CD4-positive, alpha-beta T cell treated with Interleukin-2 at 100 ng/mL for 4 hours (primary cell): ENCODE measurements at places on chromosomes 4 and X.

DNA sequence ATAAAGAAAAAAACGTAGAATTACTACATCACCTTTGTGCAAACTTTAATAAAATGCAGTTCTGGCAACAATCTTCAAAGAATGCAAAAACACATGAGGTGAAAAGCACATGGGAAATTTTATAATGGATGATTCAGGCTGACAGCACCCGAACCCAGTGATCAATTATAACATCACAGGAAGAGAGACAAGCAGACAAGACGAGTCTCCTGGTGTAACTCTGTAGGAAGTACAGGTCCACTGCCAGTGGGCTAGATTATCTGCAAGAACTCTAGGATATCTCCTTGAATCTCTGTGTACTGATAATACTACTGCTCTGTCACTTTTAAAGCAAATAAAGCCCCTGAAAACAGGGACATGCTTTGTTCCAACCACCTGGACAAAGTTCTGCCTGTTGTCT, 58.9 kb upstream of the NXF3 start:
- DNase-seq, result no peak

DNA sequence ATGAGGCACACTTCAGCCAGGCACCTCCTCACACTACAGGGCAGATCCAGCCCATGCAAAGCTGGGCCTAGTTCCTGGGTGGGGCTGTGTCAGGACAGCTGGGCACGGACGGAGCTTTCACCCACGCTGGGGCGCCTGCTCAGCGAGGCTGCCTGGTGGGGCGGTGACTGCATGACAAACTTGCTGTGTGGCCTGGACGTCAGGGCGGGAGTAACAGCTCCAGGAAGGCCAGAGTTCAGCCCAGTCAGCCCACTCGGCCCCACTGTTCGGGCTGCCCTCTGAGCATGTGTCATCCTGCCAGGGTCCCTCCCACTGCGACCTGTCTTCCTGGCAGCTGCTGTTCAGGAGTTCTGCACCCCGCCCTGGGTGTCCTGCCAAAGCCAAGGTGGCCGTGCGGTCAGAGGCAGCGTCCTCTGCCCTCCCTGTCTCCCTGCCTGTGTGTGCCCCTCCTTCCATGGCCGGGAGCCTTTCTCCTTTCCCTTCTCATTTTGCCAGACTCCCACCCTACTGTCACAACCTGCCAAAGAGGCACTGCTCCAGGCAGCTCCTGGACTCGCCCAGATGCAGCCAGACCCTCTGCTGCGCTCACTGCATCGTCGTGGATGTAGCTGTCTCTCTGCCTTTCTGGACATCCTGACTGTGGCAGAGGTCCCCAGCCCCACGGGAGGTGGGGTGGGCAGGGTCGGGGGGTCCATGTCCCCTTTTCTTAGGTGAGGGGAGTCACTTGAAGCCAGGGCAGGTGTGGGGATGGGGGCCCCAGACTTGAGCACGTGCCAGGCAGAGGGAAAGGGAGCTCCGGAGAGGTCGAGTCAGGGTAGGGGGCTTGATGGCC, 33.0 kb upstream of the KIAA0232 start:
- DNase-seq, result no peak

DNA sequence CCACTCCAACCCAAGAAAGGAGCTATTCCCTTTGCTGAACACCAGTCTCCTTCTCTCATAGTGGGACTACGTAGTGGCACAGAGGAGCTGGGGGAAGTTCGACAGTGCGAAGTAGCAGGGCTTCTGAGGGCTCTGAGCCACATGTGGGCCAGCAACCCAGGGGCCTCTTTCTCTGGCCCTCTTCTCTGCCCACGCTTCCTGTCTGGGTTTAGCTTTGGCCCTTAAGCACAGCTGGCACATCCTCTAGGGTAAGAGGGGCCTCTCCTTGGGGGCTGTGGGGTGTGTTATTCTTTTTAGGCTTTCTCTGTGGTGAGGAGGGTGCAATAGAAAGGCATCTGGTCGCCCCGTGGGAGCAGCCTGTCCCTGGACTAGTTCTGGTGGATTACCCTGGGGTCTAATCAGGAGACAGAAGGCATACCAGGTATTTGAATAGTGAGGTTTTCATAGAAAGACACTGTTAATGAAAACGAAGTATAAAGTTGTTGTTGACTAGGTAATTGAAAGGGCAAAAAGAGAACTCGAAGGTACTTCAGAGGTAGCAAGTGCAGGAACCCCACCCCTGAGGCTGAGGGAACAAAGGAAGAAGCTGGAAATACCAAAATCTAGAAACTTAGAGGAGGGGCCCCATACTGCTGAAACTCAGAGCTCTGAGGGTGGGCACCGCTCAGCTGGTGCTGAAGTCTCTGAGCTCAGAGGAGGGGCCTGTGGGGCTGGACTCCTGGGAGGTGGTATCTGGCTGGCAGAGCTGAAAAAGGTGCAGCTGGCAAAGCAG, 151.9 kb upstream of the RPS6KA3 start:
- no peak for DNase-seq

GRCh38 chr4:118270492-118270891, 82.3 kb downstream of the PRSS12 start:
- peak; percentile 62 for DNase-seq

DNA sequence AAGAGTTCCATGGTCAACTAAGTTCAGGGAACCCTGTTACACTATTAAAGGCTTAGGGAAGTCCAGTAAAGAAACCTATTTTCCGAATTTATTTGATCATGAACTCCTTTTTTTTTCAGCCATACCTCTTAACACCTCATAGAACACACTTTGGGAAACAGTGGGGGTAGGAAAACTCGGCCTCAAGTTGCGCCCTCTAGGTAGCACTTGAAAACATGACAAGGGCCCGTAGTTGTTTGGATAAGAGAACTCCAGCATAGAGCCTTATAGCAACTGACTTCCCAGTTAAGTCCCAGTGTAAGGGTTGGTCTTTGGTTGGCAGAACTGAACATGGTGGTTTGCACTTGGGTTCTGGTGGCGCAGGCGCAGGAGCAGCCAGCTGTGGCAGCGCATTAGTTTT, 14.4 kb downstream of the OGT start:
- no peak for DNase-seq

DNA sequence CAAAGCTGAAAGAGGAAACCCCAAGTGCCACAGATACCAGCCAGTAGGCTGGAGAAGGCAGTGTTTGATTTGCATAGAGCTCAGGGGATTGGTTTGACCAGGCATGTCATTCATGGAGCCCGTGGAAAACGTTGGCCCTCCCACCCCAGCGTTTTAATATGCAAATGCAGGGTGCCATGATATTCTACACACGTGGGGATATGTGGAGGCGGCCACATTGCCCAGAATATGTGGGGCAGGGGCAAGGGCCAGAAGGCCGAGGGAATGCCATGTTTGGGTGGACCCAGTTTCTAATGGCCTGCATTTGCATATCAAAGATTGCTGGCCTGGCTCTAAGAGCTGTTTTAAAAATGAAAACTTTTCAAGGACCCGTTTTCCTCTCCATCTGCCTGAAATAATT, 71.1 kb downstream of the MAP9 start:
- no peak for DNase-seq

DNA sequence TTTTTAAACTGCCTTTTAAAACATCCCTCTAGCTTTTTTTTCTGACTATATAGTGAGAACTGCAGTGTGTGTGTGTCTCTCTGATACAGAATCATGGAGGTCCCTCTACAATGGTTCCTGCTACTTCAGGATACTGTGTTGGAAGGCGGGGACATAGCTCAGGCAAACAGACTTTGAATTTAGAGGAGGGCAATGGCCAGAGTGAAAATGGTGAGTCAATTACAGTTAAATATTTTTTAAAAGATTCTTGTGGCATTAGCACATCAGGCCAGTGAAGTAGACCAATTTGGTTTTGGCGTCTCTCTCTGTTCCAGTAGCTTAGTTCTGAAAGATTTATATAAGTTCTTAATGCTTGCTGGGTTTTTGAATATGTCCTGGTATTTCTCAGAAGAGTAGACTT, 47.1 kb downstream of the ALG13 start:
- DNase-seq, result no peak

GRCh38 chr4:127669691-127670090, 36.9 kb downstream of the INTU start:
- no peak for DNase-seq

DNA sequence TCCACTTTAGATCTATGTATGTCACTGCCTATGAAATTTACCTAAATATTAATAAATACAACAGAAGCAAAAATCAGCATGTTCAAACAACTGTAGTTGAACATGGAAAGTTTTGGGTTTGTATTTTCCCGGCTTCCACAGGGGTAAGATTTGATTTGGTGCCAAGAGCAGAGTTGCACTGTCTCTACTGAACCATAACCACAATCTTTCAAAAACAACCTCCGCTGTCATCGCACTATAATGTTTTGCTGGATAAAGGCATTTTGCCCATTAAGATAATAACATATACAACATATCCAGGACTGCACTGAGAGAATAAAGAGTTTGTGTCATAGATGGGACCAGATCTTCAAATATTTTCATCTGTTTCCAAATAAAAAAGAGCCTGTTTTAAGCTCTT, 94.9 kb downstream of the TENM3 start:
- DNase-seq, result no peak

- DNase-seq, result no peak
Observed at GRCh38 chr4:149140841-149141240, 674.8 kb downstream of the IQCM start.

DNA sequence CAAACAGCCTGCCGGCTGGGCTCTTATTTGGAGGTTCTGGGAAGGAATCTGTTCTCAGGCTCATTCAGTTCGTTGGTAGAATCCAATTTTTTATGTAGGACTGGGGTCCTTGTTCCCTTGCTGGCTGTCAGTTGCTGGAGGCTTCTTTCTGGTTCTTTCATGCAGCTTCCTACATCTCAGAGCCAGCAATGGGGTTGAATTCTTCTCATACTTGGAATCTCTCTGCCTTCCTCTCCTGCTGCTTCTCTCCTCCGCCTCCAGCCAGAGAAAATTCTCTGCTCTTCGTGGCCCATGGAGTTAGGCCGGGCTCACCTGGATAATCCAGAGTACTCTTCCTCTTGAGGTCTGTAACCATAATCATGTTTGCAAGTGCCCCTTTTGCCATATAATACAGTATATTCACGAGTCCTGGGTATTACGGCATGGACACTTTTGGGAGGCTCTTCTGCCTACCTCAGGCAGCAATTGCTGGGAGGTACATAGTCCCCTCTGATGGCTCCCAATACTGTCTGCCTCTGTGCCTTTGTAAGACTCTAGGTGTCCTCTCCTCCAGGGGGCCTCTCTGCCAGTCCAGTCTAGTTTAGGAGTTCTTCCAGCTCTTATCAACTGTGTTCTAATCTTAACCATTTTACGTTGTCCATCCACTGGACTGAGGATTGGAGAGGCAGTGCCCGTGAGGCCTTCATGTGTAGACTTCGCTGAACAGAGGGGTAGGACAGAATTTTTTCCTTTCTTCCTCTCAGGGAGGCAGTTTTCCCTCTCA, 2.2 kb downstream of the TRMT44 start:
- no peak for DNase-seq

DNA sequence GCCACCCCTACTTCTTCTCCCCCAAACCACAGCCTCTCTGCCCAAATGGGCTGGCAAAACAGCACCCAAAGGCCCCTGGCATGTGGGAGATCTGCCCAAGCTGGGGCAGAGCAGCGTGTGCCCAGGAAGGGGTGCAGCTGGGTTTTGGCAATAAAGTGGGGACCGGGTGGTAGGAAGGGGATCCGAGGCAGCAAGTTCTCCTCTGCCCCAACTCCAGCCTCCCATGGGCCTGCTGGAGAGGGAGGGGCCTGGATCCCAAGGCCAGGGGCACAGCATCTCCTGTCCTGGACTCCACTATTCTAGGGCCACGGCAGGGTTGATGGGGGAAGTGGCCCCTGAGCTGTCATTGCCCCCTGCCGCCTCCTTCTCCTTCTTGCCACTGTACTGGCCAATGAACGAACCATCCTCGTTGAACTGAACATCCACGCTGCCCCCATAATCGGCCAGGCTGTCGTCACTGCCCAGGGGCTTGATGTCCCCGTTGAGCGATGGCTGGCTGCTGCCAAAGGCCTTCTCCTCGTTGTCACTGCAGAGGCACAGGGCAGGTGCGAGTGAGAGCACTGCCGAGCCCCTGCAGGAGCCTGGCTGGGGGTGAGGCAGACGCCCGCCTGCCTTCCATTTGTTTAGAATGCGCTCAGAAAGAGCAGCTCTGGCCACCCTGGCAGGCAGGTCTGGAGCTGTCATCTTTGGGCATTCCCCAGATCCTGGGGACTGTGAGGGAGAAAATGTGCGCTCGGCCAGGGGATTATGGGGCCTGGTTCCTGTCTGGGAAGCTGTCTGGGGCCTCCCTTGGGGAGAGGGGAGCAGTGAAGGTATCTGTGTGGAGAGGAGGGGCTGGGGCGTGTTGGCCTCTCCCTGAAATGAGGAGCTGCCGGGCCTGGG, 23.4 kb downstream of the L1CAM start:
- no peak for DNase-seq

DNA sequence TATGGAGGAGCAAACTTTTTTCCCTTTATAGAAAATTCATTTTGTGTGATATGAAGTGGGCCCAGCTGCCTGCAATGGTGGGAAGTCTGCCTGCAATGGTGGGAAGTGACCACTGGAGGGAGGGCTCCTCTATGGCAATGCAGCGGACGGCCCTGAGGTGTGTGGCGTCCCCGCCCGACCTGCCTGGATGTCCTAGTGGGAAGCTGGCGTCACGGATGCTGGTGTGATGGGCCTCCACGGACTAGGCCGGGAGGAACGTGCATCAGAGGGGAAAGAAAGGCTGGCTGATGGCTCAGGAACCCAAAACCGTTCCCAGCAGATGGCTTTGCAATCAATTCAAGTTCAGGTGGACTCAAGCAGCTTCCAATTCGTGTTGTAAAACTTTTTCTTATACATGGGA, 177.9 kb downstream of the AFAP1 start:
- DNase-seq, result peak; percentile 45

DNA sequence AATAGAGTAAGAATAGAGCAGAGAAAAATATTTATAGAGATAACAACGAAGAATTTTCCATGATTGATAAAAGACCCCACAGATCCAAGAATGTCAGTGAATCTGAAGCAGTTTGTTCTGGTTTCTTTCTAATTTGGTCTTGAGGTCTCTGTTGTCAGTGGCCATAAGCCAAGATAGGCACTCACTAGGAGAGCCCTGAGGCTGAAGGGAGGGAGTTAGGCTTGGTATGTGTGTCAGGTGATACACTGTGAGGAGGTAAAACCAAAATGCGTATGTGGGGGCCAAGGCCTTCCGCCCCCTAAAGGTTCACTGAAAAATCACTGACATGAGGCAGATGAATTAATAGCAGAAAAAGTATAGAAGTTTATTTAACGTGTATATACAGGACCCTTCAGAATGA, 382.3 kb upstream of the HTR2C start:
- no peak for DNase-seq

- no peak for DNase-seq
Observed at GRCh38 chr4:80029364-80029763, 43.7 kb downstream of the ANTXR2 start.

GRCh38 chr4:186920483-186920882, 196.8 kb upstream of the FAT1 start:
- DNase-seq, result no peak

DNA sequence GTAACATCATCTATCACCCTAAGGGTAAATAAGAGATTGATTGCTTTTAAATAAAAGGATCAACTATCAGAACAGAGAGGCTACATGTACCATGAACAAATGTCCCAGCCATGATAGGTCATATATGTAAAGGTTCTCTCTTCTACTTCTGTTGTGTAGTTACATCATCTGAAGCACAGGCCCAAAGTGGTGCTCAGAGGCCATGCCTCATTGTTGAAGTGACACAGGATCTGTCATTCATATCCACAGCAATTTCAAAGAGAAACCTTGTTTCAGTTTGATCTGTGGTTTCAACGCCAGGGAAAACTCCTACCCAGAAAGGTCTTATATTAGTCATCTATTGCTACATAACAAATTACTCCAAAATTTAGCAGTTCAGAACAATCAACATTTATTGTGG, 269.2 kb upstream of the MAOA start:
- DNase-seq, result no peak

- DNase-seq, result no peak
Observed at GRCh38 chrX:131571348-131571747, 27.5 kb downstream of the OR13H1 start.

- DNase-seq, result peak; percentile 47
Observed at GRCh38 chrX:72020788-72021187, 110.1 kb downstream of the NHSL2 start.
